ENCODE measurements at places on chromosomes 2 and 18.

GRCh38 chr18:3466045-3466444 is 16.1 kb downstream of the TGIF1 start:
- DNase-seq: no peak

- DNase-seq: no peak
These were observed 71.8 kb downstream of the HAUS1 start for GRCh38 chr18:46176001-46176400.

DNA sequence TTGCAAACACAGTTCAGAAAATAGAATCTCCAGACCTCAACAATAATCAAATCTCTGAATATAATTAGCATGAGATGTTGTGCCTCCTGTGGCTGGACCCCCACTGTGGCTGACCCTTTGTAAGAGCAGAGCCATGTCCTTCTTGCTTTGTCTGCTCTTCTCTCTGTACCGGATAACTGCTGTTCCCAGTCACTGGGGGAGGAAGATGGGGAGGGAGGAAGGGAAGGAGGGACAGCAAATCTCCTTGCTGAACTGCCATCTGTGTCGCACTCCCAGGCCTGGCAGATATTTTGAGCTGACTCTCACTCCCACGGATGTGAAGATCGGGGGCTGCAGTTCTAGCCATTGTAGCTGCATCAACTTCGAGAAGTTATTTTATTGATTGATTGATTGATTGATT is 319.0 kb upstream of the CXCR4 start:
- no peak for DNase-seq

DNA sequence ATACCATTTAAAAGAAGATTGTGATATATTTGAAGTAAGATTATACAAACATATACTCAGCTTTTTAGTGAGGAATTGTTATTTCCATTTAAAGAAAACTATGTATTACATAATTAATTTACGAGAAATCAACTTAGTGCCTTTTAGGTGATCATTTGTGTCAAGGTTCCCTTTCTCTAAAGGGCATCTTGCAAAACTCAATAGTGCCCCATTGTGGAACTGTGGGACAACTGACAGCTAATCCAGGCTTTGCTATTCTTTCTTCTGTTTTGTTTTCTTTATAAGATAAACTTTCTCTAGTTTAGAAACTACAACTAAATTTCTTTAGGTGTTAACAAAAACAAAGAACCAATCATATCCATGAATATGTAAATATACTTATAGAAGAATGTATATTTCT is 24.3 kb upstream of the VIT start:
- DNase-seq: no peak

- DNase-seq: no peak
These were observed 337.5 kb downstream of the GULP1 start for GRCh38 chr2:188628989-188629752.

DNA sequence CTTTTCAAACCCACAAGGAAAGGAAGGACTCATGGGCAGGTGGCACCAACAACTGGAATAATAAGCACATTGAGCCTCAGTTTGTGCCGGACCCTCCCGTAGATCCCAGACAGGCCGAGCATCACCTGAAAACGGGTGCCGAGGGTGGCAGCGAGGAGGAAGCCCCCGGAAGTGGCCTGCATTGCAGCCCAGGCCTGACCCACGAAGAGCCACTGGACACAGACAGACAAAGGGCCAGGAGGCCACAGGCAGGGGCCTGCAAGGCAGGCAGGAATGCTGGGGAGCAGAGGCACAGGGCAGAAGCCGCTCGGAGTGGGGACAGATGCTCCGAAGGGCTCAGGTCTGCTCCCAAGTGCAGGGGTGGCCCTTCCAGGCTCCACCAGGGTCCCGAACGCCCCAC is 31.7 kb downstream of the MTERF4 start:
- DNase-seq: no peak

- DNase-seq: no peak
These were observed 494.5 kb upstream of the MAP2 start for GRCh38 chr2:208929139-208929864.

GRCh38 chr2:151161821-151162551 is 99.7 kb downstream of the RBM43 start:
- no peak for DNase-seq

DNA sequence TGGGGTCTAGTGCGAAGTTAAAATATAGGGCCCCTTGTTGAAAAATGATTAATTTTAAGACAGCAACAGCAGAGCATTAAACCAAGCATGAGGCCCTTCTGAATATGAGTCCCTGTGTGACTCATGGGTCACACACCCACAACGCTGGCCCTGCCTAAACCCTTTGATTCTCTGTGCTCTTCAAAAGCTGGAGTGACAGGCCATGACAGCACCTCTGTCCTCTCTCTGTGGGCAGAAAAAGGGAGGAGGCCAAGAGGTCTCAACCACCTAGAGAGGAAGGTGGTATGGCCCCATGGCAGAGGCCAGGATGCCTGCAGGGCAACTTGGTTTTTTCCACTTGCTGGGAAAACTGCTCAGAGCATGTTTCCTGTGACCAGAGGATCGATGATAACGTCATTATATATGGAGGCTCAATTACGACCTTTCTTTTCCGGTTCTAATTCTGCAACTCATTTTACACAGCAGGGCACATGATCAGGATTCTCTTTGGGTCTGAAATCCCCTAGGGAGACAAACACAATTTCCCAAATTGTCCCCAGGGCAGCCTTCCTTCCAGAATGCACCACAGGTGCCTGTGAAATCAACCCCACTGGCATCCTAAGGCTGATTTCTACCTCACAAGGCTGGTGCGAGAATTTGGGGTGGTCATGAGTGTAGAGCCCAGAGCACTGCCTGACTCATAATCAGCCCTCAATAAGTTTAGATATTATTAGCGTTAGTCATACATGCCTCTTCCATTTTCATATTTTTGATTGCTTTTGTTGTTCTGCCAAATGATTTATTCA is 102.0 kb upstream of the PPP1CB start:
- DNase-seq: no peak

DNA sequence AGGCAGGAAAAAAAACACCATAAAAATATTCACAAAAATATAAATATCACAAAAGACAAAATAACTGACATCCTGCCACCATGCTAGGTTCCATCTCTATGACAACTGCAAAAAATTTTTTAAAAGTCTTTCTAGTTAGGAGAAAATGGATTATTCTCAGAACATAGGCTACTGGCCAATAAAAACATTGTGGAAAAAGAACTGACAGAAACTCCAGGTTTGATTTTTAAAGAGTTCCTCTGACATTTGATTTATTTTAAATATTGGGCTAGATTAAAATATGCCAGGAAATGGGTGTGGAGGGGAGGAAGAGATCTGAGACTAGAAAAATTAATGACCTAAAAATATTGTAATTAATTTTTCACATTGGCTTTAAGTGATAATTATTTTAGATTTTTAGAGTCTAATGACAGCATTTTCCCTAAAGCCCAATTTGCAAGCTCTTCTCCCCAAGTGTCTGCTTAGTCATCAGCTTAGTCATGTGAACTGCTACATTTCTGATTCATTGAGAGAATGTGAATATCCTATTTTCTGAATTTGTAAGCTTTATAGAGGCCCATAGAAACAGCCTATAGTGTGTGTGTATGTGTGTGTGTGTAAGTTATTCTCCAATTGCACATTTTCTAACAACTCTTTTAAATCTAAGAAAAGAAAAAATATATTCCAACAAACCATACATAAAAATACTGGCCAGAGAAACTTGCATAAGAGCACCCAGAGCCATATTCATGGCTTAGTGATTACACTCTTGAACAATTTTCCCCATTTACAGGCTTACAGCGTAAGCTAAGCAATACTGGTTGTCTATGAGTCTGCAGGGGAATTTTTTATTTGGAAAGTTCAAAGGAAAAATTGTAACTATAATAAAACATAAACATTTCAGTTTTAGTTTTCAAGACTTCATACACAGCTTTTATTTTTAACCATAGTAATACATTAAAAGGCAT is 48.4 kb downstream of the TMEFF2 start:
- DNase-seq: no peak

DNA sequence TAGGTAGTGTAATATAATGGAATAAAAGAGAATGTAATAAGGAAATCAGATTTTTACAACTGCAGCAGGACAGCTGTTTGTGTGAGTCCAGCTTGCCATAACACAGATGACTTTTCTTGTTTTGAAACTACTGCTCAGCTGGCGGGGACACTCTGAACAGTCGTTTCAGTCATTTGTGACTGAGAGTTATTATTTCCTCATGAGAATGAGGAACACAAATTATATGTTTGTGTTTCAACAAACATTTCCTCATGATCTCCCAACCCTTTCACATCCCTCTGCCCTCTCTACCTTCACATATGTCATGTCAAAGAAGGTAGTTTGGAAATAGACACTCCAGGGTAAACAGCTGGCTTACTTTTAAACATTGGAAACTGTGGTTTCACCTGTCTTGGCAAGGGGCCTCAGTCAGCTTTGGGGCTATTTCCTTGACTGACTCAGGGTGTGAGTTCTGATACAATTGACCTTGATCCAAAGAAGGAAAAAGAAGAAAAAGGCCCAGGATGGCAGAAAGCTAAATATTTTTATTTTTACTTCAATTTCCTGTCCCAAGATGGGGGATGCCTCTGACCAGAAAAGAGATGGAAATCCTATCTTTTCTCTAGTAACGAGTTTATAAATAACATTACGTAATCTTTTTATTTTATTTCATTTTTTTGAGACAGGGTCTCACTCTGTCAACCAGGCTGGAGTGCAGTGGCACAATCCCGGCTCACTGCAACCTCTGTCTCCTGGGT is 593 bp downstream of the SP140L start:
- DNase-seq: no peak

- DNase-seq: no peak
These were observed 36.6 kb upstream of the PRLH start for GRCh38 chr2:237529452-237530402.

DNA sequence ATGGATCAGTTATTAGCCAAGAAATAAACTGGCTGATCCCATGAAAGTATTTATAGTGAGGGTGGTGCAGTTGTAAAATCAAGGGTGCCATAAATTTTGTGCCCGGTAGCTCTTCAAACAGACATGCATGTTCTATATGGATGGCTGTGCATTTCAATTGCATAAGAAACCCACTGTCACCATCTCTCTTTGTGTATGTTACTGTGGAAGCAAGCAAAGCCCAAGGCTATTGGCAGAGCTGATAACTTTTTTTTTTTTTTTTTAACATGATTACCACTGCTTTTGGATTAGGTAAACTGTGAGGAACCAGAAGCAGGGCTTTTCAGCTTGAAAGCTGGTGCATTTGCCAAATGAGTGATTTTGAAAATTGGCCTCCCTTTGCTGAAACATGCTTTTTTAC is 332.6 kb downstream of the SOX11 start:
- DNase-seq: no peak

DNA sequence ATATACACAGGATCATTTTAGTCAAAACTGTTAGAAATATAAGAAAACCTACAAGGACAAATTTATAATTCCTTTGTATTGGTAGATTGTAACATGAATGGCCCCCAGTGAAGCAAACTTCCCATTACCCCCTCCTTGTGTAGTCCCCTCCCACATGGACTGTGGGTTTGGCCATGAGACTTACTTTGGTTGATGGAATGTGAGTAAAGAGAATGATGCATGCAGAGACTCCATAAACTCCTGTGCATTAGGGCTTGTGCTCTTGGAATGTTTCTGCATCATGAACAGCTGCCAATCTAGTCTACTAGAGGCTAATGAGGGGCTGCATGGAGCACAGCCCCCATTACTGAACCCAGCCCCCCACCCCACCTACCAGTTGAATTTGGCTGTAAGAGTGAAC is 8.3 kb upstream of the TGFA start:
- no peak for DNase-seq

DNA sequence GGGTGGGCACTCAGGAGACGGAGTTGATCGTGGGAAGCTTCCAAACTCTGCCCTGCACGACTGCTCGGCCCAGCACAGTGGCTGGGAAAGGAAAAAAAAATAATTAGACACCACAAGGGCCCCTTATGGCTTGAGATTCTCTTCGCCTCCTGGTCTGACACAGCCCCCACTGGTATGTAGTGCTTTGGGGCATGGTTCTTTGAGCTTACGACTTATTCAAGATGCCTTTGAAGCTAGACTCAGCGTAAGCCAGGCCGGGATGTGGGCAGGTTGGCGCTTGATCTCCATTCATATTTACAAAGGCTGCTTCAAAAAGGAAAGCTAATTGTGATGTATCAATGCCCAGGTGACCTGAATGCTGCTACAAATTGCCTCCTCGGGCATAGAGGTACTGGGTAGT is 50.5 kb downstream of the CXCR4 start:
- no peak for DNase-seq

GRCh38 chr18:70292628-70293027 is 3.8 kb downstream of the SOCS6 start:
- no peak for DNase-seq

DNA sequence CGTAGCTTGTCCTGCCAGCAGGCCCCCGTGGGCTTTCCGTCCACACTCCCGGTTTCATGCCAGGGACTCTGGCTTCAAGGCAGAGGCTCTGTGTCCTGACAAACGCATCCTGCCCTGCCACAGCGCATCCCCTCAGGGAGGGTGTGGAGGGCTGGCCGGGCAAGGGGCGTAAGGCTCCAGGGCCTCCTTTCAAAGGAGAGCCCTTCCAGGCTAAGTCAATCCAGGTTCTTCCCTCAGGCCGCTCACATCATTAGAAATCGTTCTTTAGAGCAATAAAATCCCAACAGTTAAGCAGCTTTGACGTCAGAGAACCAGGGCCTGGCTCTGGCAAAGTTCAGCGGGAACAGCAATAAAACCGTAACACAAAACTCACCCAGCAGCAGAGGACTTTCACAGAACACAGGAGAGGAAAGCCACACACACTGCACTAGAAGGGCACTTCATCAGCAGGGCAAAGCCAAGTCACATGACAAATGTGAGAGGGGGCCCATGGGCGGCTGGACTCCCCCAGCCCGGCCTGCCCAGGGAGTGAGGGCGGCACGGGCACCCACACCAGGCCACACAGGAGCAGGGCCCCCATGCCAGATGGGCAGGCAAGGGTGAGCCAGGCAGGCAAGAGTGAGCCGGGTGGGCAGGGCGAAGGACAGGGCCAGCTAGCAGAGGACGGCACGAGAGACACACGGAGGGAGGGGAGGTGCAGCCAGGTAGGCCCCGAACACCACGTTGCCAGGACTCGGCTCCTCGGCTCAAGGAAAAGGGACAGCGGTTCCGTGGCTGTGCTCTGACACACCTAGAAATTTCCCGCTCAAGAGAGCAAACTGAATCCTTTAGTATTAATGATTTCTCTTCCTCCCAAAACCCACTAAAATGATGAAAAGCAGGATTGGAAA is 52.0 kb downstream of the HDAC4 start:
- DNase-seq: no peak

- DNase-seq: no peak
These were observed 807.8 kb downstream of the TRIB2 start for GRCh38 chr2:13524492-13524891.

DNA sequence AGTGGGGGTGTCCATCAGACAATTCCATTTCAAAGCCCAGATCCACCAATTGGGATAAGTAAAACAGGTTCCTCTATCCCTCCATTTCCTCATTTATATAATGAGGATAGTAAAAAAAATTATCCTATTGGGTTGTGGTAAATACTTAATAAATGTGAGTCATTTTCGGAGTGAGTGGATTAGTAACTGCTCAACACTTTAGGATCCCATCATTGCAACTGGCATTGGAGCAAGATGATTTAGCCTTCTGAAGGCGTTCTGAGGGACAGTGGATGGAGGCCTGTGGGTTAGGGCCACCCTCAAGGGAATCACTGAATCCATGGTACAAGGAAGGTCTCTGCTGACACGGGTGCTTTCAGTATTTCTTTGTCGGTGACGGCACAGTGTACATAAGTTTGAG is 108.6 kb upstream of the FZD7 start:
- no peak for DNase-seq

Measured in bone marrow (tissue), 2 donors.